H7 (cell line): ENCODE measurements at places on chromosomes 3 and 15.

- no peak for DNase-seq
Observed at GRCh38 chr3:122003112-122003511, 18.9 kb downstream of the ILDR1 start.

DNA sequence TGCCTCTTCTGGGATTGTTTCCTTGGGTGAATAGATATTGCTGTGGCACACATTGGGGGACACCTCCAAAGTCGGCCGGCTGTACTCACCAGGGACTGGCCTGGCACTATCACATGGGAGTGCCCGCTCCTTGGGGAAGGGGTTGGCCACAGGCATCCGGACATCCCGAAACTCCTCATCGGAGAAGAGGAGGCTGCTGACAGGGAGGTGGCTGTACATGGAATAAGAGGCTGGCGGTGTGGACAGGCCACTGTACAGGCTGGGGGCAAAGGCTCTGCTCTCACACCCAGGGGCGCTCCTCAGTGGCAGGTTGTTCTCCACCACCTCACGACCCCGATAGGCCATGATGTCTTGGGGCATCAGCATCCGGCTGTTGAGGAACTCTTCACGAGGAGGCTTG lies 15.7 kb downstream of the BCL6 start:
- no peak for DNase-seq

DNA sequence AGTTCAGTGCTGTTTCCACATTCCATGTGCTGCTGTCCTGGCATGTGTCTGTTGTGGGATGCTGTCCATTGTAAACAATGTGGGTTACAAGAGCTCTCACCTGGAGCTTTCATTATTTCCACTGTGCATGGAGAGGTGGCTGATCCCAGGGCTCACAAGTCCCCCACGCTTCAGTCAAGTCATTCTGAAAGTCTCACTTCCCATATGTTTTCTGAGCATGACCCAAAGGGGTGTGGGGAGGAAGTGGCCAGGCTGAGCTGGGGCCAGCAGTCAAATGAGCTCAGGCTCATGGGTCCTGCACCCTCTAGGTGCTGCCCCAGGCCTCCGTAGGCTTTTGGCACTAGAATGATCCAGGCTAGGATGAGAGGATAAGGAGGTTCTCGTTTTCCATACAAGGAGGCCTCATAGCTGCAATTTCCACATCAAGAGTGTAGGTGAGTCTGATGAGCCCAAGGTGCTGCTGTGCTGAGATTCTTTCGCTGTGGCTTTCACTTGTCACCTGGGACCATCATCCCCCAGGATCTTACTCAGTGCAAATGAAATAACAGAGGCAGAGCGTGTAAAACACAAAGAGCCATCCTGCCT lies 22.0 kb downstream of the STARD5 start:
- no peak for DNase-seq

- no peak for DNase-seq
Observed at GRCh38 chr3:161263057-161263456, 41.9 kb downstream of the NMD3 start.

DNA sequence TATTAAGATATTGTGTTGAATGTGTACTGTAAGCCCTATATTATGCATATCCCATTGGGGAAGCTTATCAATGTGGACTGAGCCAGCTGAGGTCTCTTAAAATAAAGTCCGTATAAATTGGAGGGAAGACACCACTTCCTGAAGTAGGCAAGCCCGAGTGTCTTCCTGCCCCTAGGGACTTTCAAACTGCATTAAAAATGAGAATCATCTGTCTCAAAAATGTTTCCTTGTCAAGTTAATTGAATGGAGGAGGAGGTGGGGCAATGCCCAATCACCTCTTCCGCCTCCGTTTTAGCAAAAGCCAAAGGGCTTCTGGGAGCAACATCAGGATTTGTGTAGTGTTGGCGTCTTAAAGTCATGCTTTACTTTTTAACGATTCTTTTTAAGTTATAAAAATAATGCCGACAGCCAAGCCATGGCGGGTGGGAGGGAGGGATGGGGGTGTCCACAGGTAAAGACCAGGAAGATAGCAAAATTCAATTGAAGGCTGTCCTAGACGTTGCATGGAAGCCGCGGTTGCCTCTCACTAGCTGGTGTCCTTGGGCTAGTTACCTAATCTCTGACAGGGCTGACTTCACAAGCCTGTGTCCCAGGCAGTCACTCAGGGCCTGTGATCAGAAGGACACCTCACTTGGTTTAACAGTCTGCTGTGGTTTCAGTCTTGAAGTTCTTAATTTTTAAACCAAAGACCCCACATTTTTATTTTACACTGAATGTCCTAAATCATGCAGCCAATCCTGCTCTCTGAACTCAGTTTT lies 524.9 kb upstream of the PROK2 start:
- no peak for DNase-seq

- peak; percentile 28 for DNase-seq
Observed at GRCh38 chr15:52082197-52083036, 30.2 kb downstream of the BCL2L10 start.

DNA sequence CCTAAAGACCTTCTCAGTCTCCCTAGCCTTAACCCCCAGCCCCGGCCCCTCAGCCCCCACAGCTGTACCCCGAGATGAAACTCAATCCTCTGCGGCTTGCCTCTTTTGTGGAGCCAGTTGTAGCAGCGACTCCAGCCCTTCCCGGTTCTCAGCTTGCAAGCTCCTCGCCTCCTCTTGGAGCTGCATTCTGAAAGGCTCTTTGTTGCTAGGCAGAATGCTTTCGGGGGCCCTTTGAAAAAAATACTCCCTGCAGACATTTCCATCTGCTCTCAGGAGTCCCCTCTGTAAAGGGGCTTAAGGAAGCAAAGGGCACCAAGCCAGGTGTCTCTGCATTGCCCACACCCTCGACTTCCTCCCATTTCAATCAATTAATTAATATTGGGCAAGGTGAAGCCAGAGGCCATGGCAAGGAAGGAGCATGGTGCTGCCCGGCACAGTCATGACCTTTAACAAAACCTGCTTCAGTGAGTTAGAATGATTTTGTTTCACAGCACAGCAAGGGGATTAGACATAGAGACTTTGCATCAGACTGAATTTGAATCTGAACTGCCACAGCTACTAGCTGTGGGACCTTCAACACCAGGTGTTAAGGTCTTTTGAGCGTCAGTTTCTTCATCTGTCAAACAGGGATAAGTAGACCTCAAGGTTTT lies 65.5 kb downstream of the SRGAP3 start:
- DNase-seq, result peak; percentile 65

- DNase-seq, result no peak
Observed at GRCh38 chr3:42667096-42667522, 13.6 kb downstream of the ZBTB47 start.

- DNase-seq, result no peak
Observed at GRCh38 chr3:95654570-95655362, 1159.6 kb upstream of the EPHA6 start.

GRCh38 chr15:38010395-38010794 lies 76.0 kb downstream of the TMCO5A start:
- DNase-seq, result peak; percentile 41

DNA sequence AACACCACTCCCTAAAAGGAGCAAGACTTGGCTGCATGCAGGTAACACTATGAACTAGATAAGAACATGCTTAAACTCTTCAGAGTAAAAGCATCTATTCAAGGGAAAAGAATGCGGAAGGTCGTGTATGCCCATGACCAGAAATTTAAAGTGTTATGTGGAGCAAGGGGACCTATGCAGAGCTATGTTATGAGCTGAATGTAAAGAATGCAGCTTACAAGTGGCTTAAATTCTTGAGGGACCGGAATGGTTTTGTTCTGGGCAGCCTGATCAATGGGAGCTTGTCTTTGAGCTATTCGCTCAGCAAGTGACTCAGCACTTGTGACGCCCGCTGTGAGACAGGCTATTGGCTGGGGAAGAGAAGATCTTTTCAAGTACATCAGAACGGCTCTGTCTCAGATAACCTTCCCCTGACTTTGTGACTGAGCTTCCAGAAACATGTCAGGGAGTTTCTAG lies 367.5 kb upstream of the THBS1 start:
- DNase-seq, result peak; percentile 40

DNA sequence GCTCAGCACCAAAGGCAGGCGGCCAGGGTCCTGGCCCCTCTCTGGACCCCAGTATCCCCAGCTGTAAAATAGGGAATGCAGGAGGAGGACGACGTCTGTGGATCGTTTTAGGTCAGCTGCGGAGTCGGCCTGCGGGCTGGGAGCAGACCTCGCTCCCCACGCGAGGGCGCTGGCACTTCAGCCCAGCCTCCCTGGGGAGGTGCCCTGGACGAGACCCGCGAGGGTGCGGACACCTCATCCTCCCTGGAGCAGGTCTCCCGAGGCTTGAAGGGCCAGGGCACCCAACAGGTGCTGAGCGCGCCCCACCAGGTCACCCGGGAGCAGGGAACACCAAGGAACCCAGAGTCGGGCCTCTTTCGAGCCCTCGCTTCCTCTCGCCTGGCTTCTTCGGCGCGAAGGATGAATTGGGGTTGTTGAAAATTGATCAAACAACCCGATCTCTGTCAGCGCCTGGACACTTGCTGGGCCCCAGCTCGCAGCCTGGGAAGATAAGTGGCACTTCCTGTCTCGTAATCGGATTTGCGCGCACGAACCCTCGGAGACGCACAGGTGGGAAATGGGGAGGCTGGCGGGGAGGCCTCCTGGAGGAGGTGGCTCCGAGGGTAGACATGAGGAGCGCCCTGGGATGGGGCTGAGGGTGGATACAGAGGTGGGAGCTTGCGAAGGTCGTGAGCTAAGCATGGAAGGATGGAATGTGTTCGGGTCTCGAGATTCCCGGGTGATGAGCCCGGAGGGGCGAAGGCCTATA lies 588 bp upstream of the VIPR1 start:
- DNase-seq, result peak; percentile 86

- DNase-seq, result no peak
Observed at GRCh38 chr3:48543271-48543866, 13.2 kb downstream of the PFKFB4 start.

DNA sequence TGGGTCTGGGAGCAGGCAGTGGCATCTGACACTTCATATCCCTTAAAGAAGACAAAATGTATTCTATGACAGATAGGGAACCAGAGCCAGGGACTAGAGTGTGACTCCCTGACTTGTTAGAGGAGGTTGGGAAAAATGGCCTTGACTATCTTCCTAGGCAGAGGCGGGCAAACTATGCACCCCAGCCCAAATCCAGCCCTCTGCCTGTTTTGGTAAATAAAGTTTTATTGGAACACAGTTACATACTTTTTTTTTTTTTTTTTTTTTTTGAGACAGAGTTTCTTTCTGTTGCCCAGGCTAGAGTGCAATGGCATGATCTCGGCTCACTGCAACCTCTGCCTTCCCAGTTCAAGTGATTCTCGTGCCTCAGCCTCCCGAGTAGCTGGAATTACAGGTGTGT lies 47.3 kb downstream of the QTRT2 start:
- no peak for DNase-seq

DNA sequence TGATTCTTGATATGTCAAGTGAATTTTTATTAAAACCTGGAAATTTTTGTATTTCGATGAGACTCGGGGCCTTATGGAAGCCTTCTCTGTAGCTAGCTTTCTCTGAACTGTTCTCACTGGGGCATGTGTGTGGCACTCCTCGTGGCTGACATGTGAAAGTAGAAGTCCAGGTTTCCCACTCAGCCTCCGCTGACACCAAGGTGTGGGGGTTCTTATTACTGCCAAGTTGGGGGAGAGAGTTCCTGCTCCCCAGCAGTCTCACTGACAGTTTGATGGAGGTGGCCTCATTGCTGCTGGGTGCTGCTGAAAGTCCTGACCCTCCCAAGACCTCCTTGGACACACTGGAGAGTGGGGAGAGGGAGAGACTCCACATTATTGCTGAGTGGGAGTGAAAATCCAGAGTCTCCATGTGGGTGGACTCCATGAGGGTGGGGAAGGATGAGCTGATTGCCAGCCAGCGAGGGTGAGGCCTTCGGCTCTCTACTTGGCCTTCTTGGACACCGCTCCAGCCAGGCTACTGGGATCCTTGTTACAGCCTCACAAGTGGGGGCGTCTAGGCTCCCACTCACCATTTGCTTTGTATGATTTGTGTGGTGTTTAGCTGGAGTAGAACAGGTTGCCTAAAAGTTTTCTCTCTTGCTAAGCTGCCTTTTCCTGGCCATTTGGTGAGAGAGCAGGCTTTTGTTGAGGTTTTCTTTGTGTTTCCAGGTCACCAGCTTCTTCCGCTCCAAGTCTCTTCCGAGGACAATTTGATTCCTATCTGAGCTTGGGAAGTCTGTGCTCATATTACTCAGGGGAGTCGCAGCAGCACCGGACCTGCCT lies 64.1 kb downstream of the LSM3 start:
- no peak for DNase-seq

GRCh38 chr3:46187341-46187700 lies 20.8 kb downstream of the CCR1 start:
- DNase-seq, result no peak

DNA sequence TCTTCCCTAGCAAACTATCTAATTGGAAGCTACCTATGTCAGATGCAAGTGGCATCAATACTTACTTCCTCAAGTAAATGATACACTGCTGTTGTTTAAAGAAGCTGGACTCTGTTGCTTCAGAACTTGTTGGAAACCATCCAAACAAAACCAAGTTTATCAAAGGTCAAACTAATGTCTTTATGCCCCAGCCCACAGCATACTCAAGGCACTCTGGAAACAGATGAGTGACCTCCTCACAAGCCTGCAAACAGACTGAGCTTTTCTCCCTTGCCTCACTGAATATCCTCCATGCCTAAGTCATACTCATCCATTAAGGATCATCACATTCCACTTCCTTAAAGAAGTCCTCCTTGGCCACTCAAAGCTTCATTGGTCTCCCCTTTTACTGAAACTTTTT lies 107.4 kb upstream of the ACP3 start:
- DNase-seq, result no peak

GRCh38 chr15:98983334-98983733 lies 24.3 kb downstream of the PGPEP1L start:
- no peak for DNase-seq

GRCh38 chr3:71582036-71582611 lies 1.4 kb downstream of the FOXP1 start:
- peak; percentile 80 for DNase-seq
